ENCODE measurements at places on chromosomes 11 and 22.

GRCh38 chr22:36197514-36198146 is 4.0 kb downstream of the APOL4 start:
- no peak for DNase-seq

DNA sequence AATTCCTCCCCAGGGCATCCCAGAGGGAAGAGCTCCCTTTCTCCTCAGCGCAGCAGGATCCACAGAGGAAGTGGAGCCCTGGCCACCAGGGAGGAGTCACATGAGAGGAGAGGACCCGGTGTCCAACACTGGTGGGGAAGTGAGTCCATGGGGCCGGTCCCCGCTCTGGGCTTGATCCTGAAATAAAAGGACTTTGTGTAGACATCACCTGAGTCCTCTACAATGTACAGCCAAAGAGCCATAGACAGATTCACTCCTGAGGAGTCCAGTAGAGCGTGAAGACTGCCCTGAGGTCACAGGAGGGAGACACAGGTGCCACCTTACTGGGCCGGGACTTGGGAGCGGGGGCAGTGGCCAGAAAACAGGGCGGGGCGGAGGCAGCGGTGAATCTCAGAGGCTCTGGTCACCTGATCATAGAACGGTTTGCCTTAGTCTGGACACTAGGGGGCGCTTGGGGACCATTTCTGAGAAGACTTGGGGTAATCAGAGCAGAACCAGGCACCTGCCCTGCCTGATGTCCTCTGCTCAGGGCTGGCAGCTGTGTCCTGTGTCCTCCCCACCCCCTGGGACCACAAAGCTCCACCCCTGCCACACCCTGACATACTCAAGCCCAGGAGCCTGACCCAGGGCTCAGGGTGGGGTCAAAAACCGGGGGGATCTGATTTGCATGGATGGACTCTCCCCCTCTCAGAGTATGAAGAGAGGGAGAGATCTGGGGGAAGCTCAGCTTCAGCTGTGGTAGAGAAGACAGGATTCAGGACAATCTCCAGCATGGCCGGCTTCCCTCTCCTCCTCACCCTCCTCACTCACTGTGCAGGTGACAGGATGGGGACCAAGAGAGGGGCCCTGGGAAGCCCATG is 112.7 kb downstream of the VPREB1 start:
- DNase-seq: no peak

DNA sequence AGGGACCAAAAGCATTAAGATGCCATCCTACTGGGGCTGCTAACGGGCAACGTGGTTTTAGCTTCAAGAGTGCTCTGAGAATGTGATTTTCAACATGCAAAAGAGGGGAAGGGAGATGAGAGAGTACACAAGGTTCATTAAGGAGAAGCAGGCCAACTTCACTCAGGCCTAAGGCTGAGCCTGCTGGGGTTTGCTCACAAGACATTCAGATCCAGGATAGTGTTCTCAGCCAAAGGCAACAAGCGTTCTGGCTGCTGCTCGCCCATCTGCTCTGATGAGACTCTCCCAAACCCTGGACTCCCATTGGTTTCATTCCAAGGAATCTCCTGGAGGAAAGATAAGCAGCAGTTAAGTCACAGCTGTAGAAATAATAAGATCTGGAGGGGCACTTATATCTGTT is 23.6 kb upstream of the UPB1 start:
- DNase-seq: no peak

GRCh38 chr11:10823152-10823579 is 14.4 kb upstream of the EIF4G2 start:
- DNase-seq: no peak

- DNase-seq: no peak
Observed at GRCh38 chr11:122308226-122308625, 192.2 kb upstream of the BLID start.

DNA sequence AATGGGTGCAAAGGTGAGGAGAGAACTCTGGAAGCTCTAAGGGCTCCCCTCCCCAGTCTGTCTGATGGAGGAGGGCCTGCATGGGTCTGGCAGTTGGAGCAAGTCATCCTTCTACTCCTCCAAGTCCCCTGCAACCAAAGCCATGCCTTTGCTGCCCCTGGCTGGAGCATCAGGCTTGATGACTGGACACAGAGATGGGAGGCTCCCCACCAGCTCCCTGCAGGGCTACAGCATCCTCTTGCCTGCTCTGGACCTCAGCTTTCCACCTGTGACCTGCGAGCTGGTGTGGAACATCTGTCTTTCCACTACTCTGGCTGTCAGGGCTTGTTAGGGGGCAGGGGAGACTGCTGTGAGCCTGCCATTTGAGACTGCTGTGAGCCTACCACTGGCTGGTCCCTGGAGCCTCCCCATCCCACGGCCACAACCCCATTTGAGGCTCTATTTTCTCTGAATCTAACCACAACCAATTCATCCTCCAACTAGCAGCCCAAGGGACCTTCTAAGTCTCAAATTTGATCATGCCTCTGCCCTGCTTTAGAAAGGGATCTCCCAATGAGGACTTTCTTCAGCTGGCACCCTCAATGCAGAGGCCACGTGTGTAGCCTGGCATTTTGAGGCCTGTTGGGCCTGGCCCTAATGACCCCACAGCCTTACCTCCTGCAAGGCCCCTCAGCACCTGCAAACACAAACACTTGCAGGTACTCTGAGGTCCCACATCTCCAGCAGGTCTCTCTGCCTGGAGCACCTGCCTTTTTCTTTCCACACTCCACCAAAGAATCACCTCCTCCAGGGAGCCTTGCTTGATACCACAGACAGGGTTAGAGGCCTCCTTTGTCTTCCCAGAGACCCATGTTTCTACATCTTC is 9.9 kb downstream of the P2RY6 start:
- DNase-seq: no peak

DNA sequence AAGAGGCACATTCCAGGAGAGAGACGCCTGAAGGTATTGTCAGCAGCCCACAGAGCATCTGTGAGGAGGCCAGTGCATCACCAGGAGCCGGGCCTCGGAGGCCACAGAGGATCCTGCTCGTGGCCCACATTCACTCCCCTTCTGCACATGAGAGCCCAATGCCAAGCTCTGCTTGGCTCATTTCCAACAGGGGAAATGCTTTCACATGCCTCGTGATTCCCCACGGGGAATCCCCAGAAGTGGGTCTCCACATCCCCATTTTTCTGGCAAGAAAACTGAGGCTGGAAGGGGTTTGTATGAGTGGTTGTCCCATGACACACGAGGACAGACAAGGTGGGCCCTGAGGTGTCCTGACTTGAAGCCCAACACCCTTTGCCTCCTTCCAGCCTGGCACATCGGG is 34.4 kb downstream of the TP53I11 start:
- DNase-seq: no peak

DNA sequence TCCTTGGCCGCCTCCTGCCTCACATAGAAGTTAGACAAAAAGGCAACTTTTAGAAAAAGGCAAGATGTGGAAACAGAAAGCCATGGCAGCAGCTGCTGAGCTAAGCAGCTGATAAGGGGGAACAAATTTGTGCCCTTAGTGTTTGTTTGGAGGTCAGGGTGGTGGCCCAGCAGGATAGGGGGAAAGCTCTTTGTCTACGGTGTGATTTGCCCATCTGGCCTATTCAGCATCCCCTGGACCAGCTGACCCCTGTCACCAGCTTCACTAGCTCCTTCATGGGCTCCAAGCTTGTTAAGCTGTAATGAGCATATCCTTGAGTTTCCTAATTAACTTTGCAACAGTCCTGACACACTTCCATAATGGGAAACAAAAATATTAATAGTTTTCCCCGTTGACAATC is 5.9 kb upstream of the ME3 start:
- DNase-seq: no peak

GRCh38 chr11:46918083-46918787 is at the start of gene LRP4:
Gene LRP4, minus strand, starts transcription at chr11:46918550. Its CDS starts 171 bp downstream, at chr11:46918379.
- DNase-seq: no peak

- no peak for DNase-seq
Observed at GRCh38 chr11:112321501-112322172, 61.0 kb upstream of the PLET1 start.

GRCh38 chr22:24185001-24185500 is 3.8 kb downstream of the SUSD2 start:
- DNase-seq: no peak

- no peak for DNase-seq
Observed at GRCh38 chr11:36467012-36467411, 43.1 kb downstream of the TRAF6 start.

- DNase-seq: no peak
Observed at GRCh38 chr11:1883346-1884302, 8.1 kb downstream of the PRR33 start.

GRCh38 chr11:72578566-72578965 is 95.7 kb downstream of the PDE2A start:
- DNase-seq: no peak

DNA sequence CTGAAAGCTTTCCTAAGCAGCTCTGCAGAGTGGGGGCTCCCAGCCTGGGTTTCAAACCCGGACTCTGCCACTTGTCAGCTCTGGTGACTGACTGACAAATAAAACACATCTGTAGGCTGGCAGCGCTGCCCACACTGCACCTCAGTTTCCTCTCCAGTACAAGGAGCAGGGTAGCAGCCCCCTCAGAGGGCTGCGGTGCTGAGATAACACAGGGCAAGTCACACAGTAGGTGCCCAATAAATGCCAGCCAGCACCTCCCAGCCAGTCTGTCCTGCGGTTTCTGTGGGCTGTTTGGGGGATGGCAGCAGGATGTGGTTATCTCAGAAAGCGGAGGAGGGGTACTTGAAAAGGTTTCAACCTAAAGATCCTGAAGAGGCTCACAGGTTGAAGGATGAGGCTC is 1.5 kb downstream of the SYT12 start:
- no peak for DNase-seq

DNA sequence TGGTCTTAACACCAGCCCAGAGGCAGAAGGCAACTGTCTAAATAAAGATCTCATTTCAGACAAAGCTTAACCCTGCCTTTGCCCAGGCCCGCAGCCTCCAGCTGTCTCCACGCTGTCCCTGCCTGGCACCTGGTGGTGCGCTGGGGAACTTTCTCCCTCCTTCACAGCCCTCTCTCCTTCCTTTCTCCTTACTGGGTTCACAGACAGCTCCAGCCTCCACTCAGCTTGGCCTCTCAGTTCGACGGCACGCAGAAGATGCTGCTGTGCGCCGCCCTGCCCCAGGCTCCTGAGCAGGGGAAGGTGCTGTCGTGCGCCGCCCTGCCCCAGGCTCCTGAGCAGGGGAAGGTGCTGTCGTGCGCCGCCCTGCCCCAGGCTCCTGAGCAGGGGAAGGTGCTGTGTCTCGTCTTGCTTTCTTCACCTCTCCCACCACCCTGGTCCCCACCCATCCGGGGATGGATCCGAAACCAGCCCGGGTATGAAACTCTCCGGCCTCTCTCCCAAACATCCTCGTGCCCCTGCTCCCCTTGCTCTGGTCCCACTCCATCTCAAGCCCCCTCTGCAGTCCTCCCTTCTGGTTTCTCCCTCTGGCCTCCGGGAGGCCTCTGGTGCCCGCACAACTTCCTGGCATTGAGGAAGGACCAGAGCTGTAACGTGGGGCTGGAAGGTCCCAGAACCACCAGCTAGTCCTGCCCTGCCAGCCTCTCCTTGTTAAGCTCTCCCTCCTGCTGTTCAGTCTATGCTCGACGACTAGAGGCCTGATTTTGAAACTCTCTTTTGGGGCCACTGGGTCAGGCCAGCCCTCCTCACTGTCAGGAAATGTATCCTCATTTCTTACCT is 22.9 kb upstream of the JAM3 start:
- DNase-seq: no peak

GRCh38 chr11:32196137-32196536 is 105.3 kb downstream of the RCN1 start:
- DNase-seq: no peak

DNA sequence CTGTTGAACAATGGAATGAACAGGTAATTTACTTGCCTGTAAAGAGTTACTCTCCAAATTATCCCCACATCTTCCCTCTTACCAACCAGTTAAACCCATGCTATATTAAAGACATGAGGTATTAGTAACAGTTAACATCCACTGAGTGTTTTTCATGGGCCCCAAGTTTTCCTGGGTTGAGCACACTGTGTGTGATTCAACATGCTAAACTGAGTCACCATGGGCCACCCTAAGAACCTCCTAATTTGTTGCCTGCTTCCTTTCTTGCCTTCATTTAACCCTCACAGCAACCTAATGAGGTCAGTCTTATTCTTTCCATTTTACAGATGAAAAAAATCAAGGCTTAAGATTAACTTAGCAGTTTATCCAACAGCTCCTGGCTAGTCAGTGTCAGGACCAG is 51.0 kb downstream of the GALNT18 start:
- no peak for DNase-seq

DNA sequence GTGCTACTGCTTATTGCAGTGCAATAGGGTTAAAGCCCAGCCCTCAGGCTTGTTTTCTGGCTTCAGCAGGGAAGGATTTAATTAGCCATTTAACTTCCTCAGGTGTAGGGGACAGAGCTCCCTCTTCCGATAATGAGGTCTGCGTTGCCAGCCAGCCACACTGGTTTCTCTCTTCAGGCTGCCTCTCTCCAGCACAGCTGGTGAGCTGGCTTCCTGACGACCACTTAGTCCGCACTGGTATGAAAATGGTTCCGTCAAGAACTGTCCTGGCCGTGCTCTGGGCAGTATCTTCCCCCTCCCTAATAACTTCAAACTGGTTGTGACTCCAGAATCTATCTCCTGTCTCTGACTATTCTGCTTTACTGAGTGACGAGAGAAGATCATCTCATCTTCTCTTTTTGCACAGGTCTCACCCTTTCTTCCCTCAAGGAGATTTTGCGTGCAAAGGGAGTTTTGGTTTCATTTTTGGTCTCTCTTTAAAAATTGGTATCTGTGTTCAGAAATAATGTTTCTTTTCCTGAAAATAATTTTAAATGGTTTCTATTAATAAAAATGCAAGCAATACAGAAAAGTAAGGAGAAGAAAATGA is 49.2 kb downstream of the CNTN5 start:
- DNase-seq: no peak

- no peak for DNase-seq
Observed at GRCh38 chr22:35539487-35539886, 1.1 kb upstream of the RASD2 start.

GRCh38 chr11:119175493-119176077 is 7.1 kb downstream of the NLRX1 start:
- no peak for DNase-seq

- no peak for DNase-seq
Observed at GRCh38 chr22:47582067-47582466, 819.6 kb downstream of the TBC1D22A start.

GRCh38 chr11:80626721-80627120 is 1185.9 kb upstream of the TENM4 start:
- no peak for DNase-seq

GRCh38 chr11:77851503-77851902 is 30.6 kb downstream of the AAMDC start:
- DNase-seq: no peak
